ENCODE measurements at places on chromosomes 3 and 15.

DNA sequence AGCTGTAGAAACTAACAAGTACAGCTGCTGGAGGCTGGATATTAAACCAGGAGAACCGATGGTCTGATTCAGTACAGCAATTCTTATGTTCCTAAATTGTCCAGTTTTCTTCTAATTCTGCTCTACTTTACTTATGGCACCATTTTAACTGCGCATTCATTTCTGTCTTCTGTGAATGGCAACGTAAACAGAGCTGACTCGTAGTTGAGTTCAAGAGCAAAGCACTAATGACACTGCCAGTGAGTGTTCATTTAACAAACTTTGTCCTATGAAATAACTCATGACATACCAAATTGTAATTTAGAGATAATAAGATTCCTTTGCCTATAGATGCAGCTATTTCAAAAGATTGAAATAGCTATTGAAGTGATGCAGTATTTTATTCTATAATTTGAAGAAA, 48.7 kb downstream of the BCHE start:
- DNase-seq = no peak

GRCh38 chr3:100761951-100762350, 52.7 kb downstream of the TFG start:
- DNase-seq = no peak

- DNase-seq = no peak
These were observed 92.3 kb upstream of the COL8A1 start for GRCh38 chr3:99545941-99546580.

GRCh38 chr3:153043729-153044328, 118.2 kb upstream of the RAP2B start:
- no peak for DNase-seq

DNA sequence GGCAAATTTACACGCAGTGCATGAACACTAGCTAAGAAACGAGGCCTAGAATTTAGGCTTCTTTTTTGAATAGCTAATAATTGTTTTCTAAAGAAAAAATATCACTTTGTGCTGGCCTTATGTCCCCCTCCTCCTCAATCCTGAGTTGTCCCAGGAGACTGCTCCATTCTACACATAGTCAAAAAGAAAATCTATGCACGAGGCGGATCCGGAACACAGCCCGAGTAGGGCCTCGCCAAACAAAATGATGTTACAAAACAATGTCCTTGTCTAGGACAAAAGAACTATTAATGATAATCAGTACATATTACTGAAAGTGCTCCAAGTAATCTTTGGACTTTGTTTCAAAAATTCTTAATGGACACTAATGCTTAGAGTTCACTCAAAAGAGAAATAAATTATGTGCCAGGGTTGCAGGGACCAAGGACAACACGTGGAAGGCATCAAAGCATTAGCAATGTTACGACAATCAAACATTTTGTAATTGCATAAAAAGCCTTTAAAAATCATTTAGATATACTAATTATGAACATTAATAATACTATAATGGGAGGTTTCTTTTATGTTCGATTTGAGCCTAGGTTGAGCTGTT, 206.5 kb upstream of the ICE2 start:
- DNase-seq = no peak

DNA sequence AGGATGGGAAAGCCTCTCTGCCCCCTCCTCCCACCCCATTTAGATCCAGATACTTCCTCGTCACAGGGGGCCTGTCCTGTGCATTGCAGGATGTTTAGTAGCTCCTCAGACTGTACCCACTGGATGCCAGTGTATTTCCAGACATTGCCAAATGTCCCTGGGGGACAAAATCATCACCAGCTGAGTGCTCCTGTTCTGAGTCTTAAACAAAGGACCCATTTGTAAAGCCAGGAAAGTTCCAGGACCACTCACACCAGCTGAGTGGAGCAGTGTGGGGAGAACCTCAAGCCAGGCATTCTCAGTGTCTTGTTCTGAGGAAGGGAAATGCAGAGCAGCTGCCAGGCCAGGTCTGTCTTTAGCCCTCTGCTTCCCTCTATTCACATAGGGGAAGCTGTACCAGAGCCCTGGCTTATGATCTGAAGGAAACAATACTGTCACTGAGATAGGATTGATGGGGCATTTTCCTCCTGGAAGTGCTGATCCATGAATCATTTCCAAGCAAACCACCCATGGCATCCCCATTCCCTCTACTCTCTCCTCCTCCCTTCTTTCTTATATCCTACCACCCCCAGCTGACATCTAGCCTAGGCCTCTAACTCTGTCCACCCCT, 67.4 kb upstream of the MEX3B start:
- no peak for DNase-seq

- DNase-seq = no peak
These were observed 91.2 kb downstream of the SENP2 start for GRCh38 chr3:185677146-185677829.

Measured in activated T-helper 1 cell treated with anti-CD3 and anti-CD28 coated beads, Interleukin-2, amount 50 U/mL, for 16 hours (primary cell).